NCI-H1105 (cell line): ENCODE measurements at places on chromosomes 3 and 15.

GRCh38 chr3:83581546-83581945 lies 1377.2 kb upstream of the CADM2 start:
- DNase-seq = no peak

- DNase-seq = no peak
These were observed 152.5 kb upstream of the NPHP3 start for GRCh38 chr3:132874701-132875100.

- no peak for DNase-seq
These were observed 34.4 kb upstream of the TNIK start for GRCh38 chr3:171494457-171495109.

- DNase-seq = no peak
These were observed 465.8 kb downstream of the SHQ1 start for GRCh38 chr3:72382460-72382859.

DNA sequence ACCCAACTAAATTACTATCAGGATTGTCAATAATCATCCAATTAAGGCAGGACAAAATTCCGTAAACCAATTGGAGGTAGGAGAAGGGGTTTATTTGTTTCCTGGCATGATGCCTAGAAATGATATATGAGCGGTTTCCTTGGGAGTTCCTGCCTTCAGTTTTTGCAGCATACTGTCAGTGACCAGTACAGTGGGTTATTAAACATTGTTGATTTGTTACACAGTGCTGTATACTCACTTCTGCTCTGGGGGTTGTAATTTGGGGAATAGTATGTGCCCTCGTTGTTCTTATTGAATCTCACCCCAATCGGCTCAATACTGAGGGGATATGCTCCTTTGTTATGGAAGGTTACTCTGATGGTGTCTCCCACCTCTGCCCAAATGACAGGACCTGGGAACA lies 22.2 kb downstream of the CP start:
- peak; percentile 92 for DNase-seq

DNA sequence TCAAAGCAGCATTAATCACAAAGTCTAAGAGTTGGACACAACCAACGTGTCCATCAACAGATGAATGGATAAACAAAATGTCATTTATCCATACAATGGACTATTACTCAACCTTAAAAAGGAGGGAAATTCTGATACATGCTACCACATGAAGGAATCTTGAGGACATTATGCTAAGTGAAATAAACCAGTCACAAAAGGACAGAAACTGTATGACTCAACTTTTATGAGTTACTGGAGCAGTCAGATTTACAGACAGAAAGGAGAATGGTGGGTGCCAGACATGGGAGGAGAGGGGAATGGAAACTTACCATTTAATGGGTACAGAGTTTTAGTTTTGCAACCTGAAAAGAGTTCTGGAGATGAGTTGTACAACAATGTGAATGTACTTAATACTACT lies 43.0 kb upstream of the SEC13 start:
- no peak for DNase-seq

GRCh38 chr15:88201207-88201606 lies 55.3 kb downstream of the NTRK3 start:
- no peak for DNase-seq

- DNase-seq = no peak
These were observed 68.8 kb upstream of the IL12A start for GRCh38 chr3:159919873-159920272.

GRCh38 chr15:70753101-70753829 lies 10.1 kb downstream of the UACA start:
- no peak for DNase-seq

DNA sequence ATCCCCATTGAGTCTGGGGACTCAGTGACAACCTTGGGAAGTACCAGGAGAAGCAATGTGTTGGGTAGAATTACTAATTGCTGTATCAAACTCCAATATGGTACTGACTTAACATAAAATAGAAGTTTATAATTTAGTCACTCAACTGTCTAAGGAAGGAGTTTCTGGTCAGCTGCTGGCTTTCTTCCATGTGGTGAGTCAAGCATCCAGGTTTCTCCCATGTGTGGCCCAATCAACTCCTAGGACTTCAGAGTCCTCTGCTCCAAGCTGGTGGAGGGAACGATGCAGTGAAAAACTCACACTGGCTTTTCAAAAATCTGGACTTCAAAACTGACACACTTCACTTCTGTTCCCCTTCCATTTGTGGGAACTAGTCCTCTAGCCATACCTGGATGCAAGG lies 25.2 kb downstream of the WNT5A start:
- no peak for DNase-seq

GRCh38 chr3:81352867-81353266 lies 408.6 kb downstream of the GBE1 start:
- no peak for DNase-seq
